ENCODE measurements at places on chromosomes 3 and 15.

GRCh38 chr3:158165730-158166129 lies 55.8 kb downstream of the RSRC1 start:
- DNase-seq = no peak

GRCh38 chr3:116140100-116140689 lies 305.1 kb downstream of the LSAMP start:
- DNase-seq = no peak

DNA sequence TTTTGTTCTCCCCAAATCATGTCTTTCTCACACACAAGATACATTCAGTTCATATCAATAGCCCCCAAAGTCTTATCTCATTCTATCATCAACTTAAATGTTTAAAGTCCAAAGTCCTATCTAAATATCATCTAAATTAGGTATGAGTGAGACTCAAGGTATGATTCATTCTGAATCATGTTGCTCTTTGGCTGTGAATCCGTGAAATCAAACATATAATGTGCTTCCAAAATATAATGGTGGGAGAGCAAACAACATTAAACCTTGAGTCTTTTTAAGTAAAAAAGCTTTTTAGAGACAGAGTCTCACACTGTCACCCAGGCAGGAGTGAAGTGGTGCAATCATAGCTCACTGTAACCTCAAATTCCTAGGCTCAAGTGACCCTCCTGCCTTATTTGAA lies 139.1 kb downstream of the SAMMSON start:
- DNase-seq = no peak

DNA sequence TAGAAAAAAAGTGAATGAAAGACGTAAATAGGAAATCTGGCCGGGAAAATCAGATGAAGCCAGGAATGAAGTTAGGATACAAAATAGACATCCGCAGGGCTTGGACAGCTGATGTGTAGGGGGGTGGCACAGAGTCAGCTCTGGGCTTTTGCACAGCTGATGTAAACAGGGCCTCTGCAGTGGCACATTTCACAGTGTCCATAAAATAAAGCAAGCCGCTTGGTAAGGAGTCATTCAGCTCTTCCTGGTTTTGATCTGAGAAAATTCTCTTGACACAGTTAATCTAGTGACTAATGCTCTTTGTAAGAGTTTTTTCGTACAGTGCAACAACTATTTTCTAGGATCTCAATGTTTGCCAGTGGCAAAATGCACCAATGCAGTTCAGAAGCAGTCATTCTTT lies 153.3 kb downstream of the USP13 start:
- no peak for DNase-seq

GRCh38 chr3:148460686-148461085 lies 237.0 kb upstream of the AGTR1 start:
- DNase-seq = no peak

Data from ELF-1 (cell line).